ENCODE measurements at places on chromosomes 3 and 15.
A peak's percentile ranks its signal among the peaks of the same experiment; 100 is the strongest.

- no peak for DNase-seq
Observed at GRCh38 chr3:82165266-82165665, 403.8 kb upstream of the GBE1 start.

- no peak for DNase-seq
Observed at GRCh38 chr15:94066046-94066445, 165.3 kb upstream of the MCTP2 start.

DNA sequence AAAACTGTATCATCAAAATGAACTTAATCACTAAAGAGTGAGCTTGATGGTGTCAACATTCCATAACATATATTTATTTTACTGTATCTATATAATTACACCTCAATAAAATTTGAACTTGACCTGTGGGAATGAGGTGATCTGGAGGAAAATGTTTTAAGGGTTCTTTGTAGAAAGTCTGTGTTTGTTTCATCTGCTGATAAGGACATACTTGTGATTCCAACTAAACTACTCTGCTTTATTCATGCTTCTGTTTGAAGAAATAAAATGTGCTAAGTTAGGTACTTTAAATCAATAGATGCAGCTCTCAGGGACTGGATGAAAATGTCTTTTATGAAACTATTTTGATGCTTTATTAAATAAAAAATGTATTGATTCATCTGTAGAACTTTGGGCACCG lies 11.6 kb upstream of the PLOD2 start:
- no peak for DNase-seq

DNA sequence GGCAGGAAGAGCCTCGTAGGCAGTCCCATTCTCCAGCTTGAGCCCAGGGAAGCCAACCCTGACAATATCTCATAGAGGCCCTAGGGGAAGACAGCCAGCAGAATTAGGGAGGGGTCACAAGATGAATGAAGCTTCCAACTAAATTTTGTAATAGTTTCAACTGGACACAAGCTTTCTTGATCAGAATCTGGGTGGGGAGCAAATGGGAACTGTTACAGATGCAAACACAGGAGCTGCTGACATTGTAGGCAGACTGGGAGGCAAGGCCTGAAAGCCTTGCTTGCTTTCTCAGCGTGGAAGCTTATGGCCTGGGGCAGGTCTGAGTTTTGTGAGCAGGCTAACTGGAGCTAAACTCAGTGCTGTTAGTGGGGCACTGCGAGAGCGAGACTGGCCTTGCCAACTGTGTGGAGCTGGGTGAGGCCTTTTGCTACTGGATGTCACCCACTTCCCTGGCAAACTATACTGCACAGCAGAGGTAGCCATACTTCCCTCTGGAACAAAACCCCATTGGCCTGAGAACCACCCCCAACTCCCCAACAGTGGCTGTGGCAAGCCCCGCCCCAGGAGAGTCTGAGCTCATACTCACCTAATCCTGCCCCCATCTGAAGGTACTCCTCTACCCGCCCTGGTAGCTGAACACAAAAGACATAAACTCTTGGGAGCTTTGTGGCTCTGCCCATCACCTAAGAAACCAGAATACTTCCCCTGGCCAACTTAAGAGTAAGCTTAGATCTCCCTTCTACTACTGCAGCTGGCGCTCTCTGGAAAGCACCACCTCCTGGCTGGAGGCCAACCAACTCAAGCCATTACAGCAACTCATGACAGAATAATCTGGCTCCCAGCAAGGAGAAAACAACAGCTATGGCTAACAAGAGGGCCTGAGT lies 42.9 kb downstream of the CFAP20DC start:
- DNase-seq, result no peak

GRCh38 chr3:9316881-9317361 lies 45.9 kb upstream of the THUMPD3 start:
- DNase-seq, result no peak

GRCh38 chr3:58574106-58574505 lies 3.1 kb downstream of the FAM107A start:
- no peak for DNase-seq

- DNase-seq, result no peak
Observed at GRCh38 chr3:41507336-41508062, 308.2 kb downstream of the CTNNB1 start.

GRCh38 chr15:50906954-50907600 lies 1.4 kb upstream of the AP4E1 start:
- no peak for DNase-seq

DNA sequence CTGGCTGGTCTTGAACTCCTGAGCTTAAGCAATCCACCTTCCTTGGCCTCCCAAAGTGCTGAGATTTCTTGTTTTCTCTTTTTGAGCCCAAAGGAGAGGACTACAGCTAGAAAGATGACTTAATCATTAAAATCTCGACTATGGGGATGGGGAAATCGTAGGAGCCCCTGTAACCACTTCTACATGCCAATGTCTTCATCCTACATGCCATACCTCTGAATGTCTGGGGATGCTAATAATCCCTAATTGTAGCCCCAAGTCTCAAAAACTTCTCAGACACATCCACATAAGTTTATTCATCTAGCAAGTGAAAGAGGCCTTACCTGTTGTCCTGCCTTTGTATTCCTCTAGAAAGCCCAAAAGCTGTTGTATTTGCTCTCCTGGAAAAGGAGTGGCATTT lies 3.7 kb upstream of the RHOV start:
- DNase-seq, result no peak

GRCh38 chr3:33910031-33910430 lies 111.6 kb downstream of the PDCD6IP start:
- DNase-seq, result no peak

- no peak for DNase-seq
Observed at GRCh38 chr3:71185733-71186455, 397.6 kb downstream of the FOXP1 start.

- peak; percentile 56 for DNase-seq
Observed at GRCh38 chr3:122021811-122022401, at the start of gene ILDR1. Gene ILDR1, minus strand, starts transcription at chr3:122022247. Its CDS starts 170 bp downstream, at chr3:122022077.

DNA sequence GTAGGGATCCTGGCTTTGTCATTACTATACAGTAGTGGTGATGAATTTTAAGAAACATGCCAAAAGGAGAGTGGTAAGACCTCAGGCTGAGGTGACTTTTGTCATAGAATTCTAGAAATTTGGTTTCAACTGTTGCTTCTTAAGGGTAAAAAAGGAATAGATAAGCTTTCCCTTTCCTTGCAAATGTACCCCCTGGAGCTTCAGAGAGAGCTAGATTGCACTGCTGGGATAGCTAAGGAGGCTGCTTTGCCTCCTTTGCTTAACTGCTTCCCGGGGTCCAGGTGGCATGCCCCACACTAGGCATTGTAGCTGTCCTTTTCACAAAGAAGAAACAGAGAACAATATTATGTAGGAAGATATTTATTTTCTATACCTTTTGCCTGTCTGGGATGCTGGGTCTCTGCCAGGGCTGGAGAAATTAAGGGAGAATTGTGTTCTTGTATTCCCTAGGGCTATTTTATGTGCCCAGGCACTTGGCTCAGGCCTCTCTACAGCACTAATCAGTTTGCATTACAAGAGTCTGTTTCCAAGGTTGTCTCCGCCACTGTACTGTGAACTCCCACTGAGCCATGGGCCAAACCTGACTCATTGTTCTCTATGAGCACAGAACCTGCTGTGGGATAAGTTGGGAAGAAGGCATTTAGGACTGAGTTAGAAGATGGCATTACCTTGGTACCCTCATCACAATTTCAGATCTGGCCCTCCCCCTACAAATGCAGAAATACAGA lies 460.0 kb downstream of the PDCD6IP start:
- DNase-seq, result no peak

- no peak for DNase-seq
Observed at GRCh38 chr3:115876876-115877614, 253.7 kb downstream of the GAP43 start.

DNA sequence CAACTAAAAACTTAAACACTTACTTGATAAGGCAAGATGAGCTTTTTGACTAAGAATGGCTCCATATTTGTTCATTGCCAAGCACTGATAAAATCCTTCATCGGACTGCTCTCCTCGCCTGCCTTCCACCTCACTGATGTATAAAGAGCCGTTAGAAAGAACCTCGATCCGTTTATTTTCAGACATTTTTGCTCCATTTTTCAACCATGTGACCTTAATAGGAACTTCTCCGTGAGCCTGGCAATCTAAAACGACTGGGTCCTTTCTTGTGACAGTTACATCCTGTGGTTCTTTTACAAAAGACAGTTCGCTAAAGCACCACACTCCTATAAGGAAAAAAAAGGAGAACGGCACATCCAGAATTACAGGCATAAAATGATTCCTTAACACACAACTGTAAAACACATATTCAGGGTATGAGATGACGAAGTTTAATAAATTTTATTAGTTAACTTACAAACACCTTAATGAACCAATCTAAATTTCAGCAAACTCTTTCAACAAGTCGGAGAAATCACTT lies 2.5 kb downstream of the PRTG start:
- no peak for DNase-seq

DNA sequence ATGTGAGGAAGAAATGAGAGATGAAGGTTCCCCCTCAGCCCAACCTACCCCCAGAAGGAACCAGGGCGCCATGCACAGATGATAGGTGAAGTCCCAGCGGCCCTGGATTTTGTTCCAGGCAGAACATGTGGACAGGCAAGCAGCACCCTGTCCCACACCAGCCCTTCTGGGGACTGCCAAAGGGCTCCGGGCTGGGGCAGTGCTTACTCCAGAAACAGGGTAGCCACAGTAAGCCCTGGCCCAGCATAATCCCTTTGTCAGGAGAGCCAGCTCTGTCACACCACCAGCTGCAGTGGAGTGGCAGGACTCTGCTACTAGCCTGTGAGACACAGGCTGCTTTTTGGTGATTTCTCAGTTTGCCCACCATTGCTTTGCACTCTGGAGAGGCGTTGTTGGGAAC lies 6.3 kb downstream of the FBXL22 start:
- no peak for DNase-seq

GRCh38 chr15:39787479-39787878 lies 4.8 kb upstream of the FSIP1 start:
- no peak for DNase-seq

- DNase-seq, result no peak
Observed at GRCh38 chr3:46699676-46700523, 1.3 kb upstream of the TMIE start.

- no peak for DNase-seq
Observed at GRCh38 chr3:124363476-124363875, 366.8 kb upstream of the UMPS start.

GRCh38 chr3:152298393-152299248 lies 29.9 kb downstream of the MBNL1 start:
- DNase-seq, result peak; percentile 79

DNA sequence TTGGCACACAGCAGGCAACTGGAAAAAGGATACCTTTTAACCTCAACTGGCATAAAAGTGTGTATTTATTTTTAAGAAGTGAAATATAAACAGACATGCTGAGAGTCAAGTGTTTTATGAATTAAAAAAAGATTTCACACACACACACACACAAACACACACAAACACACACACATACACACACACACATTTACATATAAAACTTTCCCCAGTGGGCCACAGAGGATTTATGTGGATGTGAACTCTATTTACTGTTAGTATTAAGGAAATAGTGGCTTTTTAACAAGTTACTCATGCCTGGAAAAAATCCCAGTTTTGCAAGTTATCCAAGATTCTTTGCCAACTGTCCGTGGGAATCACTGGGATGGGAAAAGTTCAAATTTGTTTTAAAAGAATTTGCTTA lies 725.9 kb upstream of the NR2F2 start:
- DNase-seq, result no peak

DNA sequence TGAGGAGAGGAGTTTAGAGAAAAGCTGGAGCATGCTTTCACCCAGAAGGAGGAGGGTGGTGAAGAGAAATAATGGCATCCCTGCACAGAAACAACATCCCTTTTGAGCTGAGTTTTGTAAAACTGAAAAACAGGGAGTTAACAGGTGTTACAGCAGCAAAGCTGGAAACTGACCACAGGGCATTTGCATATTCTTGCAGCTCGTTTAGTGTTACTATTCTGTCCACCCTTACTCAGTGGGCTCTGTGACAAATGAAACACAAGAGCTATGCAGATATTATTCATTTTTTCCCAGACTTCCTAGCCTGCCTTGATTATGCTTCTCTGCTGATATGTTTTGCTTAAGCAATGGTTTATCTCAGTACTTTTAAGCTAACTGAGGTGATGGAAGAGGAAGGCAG lies 272.0 kb downstream of the NEK10 start:
- no peak for DNase-seq

DNA sequence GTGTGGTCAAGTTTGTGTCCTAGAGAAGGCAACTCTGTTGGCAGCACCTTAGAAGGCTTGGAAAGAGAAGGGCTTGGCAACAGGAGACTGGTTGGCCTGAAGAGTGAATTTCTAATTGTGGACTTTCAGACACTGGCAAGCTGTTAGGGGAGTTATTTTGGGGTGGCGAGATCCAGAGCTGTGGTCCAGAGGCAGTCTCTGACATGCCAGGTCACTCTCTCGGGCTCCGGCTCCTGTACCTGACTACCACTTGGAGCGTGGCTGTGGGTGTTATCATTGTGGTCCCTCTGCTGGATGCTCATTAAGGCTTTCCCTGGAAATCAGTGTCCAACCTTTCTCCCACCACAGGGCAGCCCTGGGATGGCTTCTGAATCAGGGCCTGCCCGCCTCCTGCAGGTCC lies 209.0 kb downstream of the SLCO3A1 start:
- DNase-seq, result no peak

- DNase-seq, result no peak
Observed at GRCh38 chr3:128145279-128145678, 8.0 kb upstream of the EEFSEC start.

DNA sequence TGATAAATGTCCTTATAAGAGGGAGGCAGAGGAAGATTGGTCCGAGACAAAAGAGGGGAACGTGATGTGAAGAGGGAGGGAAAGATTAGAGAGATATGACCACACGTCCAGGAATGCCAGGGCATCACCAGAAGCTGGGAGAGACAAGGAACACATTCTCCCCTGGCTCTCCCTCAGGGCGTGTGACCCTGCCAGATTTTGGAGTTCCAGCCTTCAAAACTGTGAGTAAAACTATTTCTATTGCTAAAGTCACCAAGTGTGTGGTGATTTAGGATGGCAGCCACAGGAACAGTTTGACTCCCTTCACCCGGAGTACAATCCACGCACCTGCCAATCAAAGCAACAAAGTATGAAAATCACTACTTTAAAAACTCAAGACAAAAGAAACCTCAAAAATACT lies 32.1 kb upstream of the TJP1 start:
- no peak for DNase-seq

DNA sequence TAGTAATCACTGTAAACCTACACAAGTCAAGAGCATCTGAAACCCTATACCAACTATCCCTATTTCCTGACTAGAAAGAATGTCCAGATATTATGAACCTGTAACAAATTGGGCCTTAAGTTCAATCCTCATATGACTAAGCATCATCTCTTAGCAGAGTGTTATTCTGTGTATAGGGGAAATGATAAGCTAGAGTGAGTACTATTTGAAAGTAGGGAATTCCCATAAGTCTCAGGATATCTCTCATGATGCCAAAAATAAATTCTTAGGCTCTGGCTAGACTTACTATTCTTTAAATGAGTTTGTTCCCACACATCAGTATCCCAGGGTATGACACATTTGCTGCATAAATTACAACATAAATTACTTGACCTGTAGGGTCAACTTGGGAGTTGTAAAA lies 15.3 kb downstream of the MRPL47 start:
- no peak for DNase-seq

DNA sequence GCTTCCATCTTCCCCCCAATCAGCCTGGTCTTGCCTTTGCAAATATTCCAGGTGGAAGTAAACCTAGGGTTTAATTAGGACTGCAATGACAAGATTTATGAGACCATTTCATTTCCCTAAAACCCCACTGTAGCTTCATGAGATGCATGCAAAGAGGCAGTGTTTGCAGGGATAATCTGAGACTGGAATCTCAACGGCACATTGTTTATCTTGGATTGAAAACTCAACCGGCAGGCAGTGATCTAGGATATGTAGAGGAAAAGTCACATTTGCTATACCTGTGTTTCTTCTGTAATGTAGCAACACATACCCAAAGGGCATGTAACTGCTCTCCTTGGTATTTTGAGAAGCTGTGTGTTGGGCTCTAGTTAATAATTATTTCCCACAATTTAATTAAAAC lies 18.7 kb upstream of the CLSTN2 start:
- no peak for DNase-seq

All from DMS153 (cell line).